Coronary artery (tissue), 2 donors: ENCODE measurements at places on chromosomes 3 and 15.

GRCh38 chr3:162262129-162262528 lies 765.5 kb downstream of the OTOL1 start:
- DNase-seq = no peak

DNA sequence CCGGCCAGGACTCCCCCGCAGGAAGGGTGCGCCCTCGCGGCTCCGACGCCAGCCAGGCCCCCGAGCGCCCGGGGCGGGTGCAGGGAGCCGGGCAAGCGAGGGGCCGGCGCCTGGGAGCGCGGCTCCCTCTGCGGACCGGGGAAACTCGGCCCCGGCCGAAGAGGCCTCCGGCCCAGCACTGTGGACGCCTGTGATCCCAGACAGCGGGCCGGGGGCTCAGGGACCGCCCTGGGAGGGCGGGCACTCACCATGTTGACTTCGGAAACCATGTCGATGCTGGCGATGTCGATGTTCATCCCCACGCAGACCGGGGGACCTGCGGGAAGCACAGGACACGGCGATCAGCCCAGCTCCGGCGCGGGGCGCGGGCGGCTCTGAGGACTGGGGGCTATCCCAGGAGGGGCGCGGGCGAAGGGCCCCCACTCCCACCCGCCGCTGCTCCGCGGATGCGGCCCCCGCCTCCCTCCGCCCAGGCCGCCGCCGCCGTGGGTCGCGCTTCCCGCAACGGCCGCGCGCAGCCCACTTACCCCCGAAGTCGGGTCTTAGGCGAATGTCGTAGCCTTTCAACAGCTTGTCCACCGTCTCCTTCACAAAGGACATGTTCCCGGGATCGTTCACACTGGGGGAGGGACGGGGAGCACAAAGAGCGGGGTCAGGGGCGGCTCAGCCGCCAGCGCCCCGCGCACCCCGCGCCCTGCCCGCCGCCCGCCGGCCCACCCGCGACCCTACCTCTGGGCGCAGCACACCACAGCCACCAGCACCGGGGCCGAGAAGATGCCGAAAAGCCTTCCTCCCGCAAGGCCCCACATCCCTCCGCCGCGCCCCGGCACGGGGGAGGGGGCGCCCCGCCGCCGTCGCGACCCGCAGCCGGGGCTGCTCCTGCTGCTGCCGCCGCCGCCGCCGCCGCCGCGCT lies at the start of gene GABRB3:
GABRB3 (minus strand) TSS at position 913 of the 913 bp plus-strand sequence.
- no peak for DNase-seq

DNA sequence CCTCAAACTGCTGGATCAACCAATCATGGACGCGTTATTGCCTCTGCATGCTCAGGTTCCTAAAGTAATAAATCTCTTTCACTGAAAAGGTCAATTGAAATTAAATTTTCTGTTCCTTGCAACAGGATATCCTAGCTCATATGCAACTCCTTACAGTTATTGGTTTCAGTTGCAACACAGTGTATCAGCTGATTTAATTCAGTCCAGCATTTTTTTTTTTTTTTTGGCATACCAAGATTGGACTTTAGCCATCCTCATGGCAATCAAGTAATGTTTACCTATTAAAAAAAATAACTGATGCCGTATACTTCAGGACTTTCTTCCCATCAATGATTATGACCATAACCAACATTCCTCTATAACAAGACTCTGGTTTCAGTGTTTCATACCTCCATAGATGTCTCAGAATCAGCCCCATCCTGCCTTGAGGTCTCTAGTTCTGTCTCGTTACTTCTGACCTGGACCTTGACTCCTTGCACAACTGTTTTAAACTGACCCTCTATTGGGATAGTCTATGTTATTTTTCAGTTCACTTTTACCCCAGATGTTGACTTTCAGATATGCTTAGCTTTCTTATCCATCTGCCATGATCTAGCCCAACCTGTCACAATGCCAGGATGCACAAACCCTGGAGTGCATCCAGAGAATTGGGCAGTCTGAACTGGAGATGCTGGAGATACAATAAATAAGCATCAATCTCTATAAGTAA lies 265.0 kb upstream of the GADL1 start:
- DNase-seq = no peak

GRCh38 chr3:196837819-196838420 lies 29.8 kb upstream of the SENP5 start:
- no peak for DNase-seq

GRCh38 chr3:149999421-149999820 lies 28.7 kb upstream of the PFN2 start:
- no peak for DNase-seq

GRCh38 chr3:861721-862120 lies 231.1 kb upstream of the CNTN6 start:
- DNase-seq = no peak

GRCh38 chr3:45056608-45057301 lies 30.7 kb downstream of the CLEC3B start:
- no peak for DNase-seq

DNA sequence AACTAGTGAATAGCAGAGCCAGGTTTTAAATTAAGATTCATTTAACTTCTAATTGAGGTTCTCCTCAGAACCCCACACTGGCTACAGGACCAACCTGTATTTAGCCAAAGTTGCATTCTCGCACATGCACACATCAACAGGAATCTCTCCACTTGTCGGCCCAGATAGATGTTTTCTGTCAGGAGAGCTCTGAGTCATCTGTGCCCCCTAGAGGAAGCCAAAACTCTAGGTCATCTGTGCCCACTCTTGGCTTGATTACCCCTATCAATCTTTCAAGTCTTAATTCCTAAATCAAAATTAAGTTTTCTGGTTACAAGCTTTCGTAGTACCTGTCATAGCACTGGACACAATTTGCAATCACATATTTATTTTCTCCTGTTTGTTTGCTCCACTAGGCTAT lies 104.9 kb upstream of the EOMES start:
- DNase-seq = no peak

- DNase-seq = no peak
Measured at GRCh38 chr3:52200981-52201679, 3.2 kb downstream of the ALAS1 start.

- peak; percentile 41 for DNase-seq
Measured at GRCh38 chr15:29449136-29449535, 179.5 kb upstream of the NSMCE3 start.

DNA sequence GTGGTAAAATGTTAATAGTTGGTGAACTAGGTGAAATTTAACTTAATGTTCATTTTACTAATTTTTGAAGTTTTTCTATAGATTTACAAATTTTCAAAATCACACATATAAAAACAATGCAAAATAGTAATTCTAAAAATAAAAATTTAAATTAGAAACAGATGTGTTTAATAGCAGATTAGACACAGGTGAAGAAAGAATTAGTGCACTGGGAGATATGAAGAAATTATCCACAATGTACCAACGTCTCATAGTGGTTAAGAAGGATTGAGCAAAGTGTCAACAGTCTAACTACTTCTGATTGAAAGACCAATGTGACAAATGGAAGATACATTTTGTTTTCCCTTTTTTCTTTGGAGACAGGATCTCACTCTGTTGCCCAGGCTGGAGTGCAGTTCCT lies 26.5 kb downstream of the SPG11 start:
- no peak for DNase-seq

DNA sequence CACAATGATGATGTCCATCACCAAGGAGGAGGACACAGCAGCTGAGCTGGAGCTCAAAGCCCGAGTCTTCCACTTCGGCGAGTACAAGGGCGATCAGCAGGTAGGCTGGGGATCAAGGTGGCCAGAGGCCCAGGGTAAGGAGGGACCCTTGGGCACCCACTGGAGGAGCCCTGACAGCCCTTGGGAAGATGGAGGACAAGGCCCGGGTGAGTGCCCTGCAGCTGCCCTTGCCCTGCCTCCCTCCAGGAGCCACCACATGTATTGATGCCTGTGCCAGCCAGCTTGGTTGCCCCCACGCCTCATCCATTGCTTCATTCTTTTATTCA lies 38.4 kb downstream of the CFAP100 start:
- no peak for DNase-seq

GRCh38 chr15:58440158-58440910 lies 8.5 kb downstream of the LIPC start:
- DNase-seq = peak; percentile 62

DNA sequence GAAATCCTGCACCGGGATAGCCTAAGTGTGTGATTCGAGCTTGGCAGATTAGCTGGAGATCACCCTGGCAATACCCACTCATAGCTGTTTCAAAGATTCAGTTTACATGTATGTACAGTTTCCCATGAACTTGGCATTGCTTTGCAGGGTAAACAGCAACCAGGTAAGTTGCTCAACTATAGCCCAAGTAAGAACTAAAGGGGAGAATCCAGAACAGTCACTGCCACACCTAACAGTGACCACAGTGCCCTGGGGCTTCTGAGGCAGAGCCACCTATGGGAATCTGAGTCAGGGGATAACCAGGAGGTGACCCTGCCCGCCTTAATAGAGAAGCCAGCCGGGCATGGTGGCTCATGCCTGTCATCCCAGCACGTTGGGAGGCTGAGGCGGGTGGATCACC lies 15.9 kb downstream of the CDAN1 start:
- DNase-seq = no peak

DNA sequence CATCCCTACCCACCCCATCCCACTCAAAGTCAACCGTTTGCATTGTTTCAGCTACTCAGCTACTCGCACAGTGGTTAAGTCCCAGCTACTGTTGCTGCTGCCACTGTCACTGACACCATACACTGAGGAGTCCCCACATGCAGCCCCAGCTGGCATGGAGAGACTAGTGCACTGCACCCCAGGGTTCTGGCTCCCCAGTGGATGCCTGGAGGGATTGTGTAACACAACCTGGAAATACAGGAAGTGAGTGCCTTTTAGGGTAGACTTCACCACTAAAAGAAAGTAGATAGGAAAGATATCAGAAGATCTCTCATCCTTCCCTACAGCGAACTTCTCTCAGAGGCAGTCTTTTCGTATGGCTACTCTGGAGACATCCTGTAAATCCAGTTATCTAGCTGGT lies 169.2 kb upstream of the STRIT1 start:
- DNase-seq = no peak

- DNase-seq = peak; percentile 93
Measured at GRCh38 chr15:90249203-90249863, at the start of gene TTLL13. TSS of gene TTLL13 (plus strand) at chr15:90249556. CDS start at chr15:90250631, 1,075 bp downstream.

- DNase-seq = no peak
Measured at GRCh38 chr15:60006203-60006862, 2.2 kb downstream of the FOXB1 start.

DNA sequence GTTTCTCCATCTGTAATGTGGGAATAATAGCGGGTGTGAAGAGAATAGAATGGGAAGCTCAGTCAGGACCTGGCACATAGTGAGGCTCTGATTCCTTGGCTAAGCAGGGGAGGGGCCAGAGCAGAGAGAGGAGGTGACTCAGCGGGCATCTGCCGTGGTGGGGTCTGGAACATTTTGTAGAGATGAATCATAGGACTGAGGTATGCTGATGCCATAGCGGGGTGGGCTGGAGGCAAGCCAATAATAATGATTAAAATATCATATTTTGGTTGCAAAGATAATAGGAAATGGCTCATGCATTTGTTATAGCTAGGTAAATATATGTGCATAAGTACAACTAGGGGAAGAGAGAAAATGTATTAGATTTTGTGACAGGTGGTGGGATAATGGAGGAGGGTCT lies 11.2 kb downstream of the TGM4 start:
- DNase-seq = no peak

- DNase-seq = no peak
Measured at GRCh38 chr3:102722317-102722716, 287.5 kb downstream of the ZPLD1 start.

- no peak for DNase-seq
Measured at GRCh38 chr15:72851586-72851985, 68.0 kb upstream of the ADPGK start.

- DNase-seq = no peak
Measured at GRCh38 chr3:79085171-79085570, 682.6 kb downstream of the ROBO1 start.

GRCh38 chr3:193686665-193687483 lies 93.9 kb downstream of the OPA1 start:
- DNase-seq = no peak

- DNase-seq = no peak
Measured at GRCh38 chr15:48279608-48280007, 51.6 kb upstream of the DUT start.

DNA sequence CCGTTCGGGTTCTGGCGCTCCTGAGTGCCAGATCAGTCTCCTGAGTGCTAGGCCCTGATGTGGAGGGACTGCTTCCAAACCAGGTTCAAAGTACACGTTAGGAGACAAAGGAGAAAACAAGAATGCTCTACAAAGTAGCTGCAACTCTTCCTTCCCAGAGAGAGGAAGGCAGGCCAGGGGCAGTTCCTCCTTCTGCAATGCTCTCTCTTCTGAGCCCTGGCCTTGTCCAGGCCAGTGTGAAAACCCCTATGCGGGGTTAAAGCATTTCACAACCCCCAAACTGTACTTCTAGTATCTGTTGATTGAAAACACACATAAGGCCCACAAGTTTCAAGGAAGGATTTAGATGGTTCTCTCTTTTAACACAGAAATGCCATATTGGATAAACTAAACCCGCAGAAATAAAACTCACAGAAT lies 9.7 kb upstream of the CALML4 start:
- DNase-seq = no peak

DNA sequence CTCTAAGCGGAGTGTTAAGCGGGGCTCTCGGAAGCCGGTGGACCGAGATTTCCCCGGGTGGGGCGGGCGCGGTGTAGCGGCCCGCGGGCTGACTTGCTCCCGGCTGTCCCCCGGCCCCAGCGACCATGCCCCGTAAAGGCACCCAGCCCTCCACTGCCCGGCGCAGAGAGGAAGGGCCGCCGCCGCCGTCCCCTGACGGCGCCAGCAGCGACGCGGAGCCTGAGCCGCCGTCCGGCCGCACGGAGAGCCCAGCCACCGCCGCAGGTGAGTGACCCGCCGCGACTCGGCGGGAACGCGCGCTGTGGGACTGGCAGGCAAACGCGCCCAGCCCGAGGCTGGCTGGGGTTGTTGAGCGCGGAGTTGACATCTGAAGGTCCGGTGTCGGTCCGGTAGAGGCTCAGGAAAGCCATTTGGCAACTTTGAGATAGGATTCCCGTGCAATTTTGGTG lies 1.3 kb downstream of the SMC4 start:
- peak; percentile 73 for DNase-seq
